HCT116 (cell line): ENCODE measurements at places on chromosomes 11 and 22. TPM values are rescaled to one million over a fixed set of nuclear protein-coding genes. Genes with fewer than 3 reads are reported as not detected.
A peak's percentile ranks its signal among the peaks of the same experiment; 100 is the strongest.

DNA sequence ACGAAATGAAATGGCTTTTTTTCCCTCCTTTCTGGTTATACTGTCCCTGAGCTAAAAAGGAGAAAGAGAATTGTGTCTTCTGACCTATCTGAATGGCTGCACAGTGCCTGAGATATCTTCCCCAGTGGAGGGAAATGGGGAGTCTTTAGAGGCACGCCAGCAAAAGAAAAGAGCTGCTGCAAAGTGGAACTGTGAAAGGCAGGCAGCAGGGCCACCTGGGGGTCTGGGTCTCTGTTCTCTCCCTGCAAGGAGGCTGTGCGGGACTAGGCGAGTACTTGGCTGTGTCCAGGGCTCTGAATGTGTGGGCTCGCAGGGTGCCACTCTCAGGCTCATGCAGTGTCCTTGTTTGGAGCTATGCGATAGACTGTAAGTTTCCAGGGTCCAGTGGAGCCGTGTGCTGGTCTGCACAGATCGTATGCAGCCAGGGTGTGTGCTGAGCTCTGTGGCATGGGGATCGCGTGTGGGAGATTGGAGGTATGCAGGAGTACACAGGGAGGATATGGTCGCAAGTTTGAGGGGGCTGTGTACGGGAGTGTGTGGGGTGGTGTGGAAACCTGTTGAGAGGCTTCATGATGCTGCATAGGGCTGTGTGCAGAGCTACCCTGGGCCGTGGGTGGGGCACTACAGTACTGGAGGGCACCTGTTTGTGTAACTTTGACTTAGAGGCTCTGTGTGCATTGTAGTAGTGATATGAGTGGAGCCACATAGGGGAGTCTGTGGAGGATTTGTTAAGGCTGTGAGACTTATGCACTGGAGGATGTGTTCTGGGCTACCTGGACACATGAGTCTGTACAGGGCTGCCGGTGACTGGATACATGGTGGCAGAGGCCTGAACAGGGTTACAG is 70.1 kb upstream of the OLFML1 start:
- DNase-seq = no peak

DNA sequence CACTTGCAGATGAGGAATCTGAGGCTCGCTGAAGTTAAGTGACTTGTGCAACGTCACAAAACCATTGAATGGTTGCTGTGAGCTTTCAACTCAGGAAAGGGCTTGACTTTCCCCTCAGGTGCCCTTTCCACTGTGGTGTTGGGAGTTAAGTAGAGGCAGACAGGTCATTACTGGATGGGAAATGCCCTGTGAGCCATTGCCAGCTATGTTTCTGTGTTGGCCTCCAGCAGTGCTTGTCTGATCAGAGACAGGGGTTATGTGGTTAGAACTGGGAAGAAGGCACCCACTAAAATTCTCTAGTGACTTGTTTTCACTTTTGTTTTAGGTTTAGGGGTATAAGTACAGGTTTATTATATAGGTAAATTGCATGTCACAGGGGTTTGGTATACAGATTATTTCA is 96.6 kb downstream of the FDX1 start:
- DNase-seq = no peak

GRCh38 chr22:30806391-30806861 is 111.8 kb downstream of the OSBP2 start:
- DNase-seq = peak; percentile 66

GRCh38 chr11:67010296-67010905 is 12.5 kb upstream of the SYT12 start:
- no peak for DNase-seq

GRCh38 chr11:41954034-41954433 is 494.6 kb upstream of the LRRC4C start:
- no peak for DNase-seq

DNA sequence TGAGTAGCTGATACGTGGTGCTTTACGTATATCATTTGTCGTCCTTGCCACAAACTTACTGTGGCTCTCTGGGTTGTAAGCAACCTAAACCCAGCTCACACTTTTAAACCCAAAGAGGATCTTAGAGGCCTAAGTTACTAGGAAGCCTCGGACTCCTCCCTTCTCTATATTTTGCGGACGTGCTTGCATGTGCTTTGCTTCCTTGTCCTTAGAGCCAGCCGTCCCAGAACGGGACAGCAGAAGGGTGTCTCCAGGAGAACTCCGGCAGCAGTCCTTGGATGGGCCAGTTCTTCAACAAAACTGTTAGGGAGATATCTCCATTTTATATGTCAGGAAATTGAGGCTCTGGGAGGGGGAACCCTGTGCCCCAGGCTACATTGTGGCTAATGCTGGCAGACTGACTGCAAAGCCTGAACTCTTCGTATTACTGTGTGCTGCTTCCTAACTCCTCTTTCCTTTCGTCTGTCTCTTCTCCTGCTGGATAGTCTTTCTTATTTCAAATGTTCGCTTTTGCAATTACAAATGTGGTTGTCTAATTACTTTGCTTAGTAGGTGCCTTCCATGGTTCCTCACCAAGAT is 33.8 kb downstream of the TNRC6B start:
- no peak for DNase-seq

GRCh38 chr22:26893173-26894110 is 236.1 kb downstream of the MIAT start:
- no peak for DNase-seq

- peak; percentile 32 for DNase-seq
These were observed 39.7 kb downstream of the USP35 start for GRCh38 chr11:78228467-78228866.

- DNase-seq = no peak
These were observed 6.0 kb downstream of the TRAPPC4 start for GRCh38 chr11:119024430-119025098.

DNA sequence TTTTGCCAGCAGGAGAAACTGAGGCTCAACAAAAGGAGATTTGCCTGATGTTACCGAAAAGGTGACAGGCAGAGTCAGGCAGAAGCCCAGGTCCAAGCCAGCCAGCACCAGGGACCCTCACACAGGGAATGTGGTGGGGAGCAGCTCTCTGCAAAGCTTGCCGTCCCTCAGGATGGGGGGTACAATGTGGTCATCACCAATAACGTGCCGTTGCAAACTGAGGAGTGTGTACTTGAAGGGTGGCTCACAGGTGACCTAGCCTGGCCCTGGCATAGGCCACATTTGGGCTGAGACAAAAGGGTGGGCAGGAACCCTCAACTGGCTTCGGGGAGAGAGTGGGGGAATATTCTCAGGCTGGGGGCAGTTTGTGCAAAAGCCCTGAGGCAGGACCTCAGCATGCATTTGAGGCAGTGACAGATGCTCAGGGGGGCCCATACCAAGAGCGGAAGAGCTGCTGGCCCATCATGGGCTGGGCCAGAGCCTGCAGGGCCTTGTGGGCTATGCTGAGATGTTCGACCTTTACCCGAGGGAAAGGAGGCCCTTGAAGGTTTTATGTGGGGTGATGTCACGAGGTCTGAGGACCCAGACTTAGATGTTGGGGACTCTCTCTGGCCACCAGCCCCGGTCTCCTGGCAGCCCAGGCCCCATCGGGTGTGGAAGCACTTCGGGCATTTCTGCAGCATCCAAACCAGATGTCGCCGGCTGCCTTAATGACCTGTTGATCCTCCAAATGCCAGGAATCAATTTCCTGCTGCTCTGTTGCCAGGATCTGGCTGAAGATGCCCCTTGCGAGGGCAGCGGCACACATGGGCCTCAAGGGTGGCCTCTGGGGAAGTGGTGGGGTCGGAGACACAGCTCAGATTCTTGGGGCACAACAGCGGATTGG is 57.4 kb upstream of the SHISAL1 start:
- DNase-seq = no peak

- DNase-seq = no peak
These were observed 17.7 kb downstream of the NAV2 start for GRCh38 chr11:19730373-19730772.

- DNase-seq = no peak
These were observed 257.3 kb upstream of the ISX start for GRCh38 chr22:34808618-34809017.

GRCh38 chr11:112277941-112278340 is 17.3 kb upstream of the PLET1 start:
- no peak for DNase-seq

DNA sequence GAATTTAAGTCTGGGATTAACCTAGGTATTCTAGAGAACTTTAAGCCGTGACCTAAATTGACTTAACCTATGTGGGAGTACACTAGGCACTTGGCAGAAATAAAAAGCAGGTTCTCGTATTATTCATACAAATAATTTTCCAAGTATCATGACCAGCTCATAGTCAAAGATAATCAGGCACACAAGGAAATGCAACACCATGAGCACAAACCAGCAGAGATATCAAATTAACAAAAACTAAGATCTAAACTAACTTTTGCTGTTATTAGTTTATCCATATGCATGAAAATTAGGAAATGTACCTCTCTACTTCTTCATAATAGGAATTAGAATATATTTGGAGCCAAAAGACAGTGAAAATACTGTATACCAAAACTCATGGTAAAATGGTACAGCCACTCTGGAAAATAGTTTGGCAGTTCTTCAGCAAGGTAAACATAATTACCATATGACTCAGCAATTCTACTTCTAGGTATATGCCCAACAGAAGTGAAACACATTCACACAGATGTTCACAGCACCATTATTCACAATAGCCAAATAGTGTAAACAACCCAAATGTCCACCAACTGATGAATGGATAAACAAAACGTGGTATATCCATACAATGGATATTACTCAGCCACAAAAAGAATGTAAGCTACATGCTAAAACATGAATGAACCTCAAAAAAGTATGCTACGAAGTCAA is 154.1 kb downstream of the ENTHD1 start:
- no peak for DNase-seq

TPCN2 gene
- total RNA-seq = 15.2 TPM

VWCE gene
- 2.5 TPM for total RNA-seq

DMC1 gene
- total RNA-seq = 0.89 TPM

TRIM44 gene
- 33.4 TPM for total RNA-seq

PHOX2A gene
- not detected for total RNA-seq

MUC5AC gene
- under 0.01 TPM for total RNA-seq

SMIM35 gene
- not detected for total RNA-seq
